ENCODE measurements at places on chromosomes 13 and 19.

GRCh38 chr13:31957772-31958171 lies 73.8 kb upstream of the FRY start:
- no peak for DNase-seq
- no peak overlapping the region for H3K4me3 ChIP-seq
- no peaks in the 10 kb centered on the region for H3K4me1 ChIP-seq

DNA sequence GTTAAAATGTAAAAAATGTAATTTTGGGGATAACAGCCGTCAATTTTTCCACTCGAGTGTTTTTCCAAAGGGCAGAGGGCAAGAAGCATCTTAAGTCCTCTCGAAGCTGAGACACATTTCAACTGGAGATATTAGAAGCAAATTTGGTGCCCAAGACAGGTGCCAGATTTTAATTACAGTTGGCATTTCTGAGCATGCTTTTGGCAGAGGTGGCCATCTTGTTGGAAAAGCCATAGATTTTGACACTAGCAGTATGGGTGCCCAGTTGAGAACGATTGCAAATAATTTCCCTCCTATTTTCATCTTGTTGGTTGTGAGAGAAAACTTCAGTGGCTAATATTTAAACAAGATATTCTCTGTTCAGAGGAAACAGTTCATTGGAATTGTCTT lies 146.3 kb downstream of the TM9SF2 start:
- no peaks in the 10 kb centered on the region for H3K27me3 ChIP-seq
- no peak overlapping the region for H3K4me3 ChIP-seq
- no peak for DNase-seq

- H3K27ac ChIP-seq, result no peak within 1 kb of the TSS
- H3K4me1 ChIP-seq, result no peaks in the 10 kb centered on the region
- no peaks in the 10 kb centered on the region for H3K36me3 ChIP-seq
- no peak for DNase-seq
Observed at GRCh38 chr13:36131222-36131930, at the start of gene DCLK1. Gene DCLK1 (minus strand): TSS chr13:36131382.

DNA sequence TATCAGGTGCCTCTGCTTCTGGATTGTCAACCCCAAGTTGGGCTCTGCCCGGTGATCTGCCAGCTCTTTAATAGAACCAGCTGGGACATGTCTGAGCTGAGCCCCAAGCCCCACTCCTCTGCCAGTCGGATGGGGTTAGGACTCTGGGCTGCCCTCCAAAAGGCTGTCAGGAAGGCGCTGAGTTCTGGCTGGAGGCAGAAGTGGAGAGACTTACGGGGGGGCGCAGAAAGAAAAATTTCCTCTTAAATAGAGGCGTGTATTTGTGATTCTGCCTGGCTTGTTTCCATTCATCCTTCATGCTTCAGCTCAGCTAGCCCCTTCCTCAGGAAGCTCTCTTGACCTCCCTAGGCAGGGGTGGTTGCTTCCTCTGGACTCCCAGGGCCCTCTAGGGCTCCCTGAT lies 985 bp upstream of the KCNK6 start:
- no peaks in the 10 kb centered on the region for H3K27me3 ChIP-seq
- no peak for DNase-seq
- H3K36me3 ChIP-seq, result peaks cover 13% of the 10 kb centered on the region
- no peak overlapping the region for H3K27ac ChIP-seq
- peak overlapping the region; percentile 85 for H3K4me3 ChIP-seq
- peaks cover 61% of the 10 kb centered on the region for H3K4me1 ChIP-seq
